ENCODE measurements at places on chromosomes 11 and 22. TPM values are rescaled to one million over a fixed set of nuclear protein-coding genes. Genes with fewer than 3 reads are reported as not detected.

Gene OR51B5
- polyA plus RNA-seq = not detected

Gene OR5B21
- polyA plus RNA-seq = not detected

Gene DPP3
- polyA plus RNA-seq = 20.0 TPM

Gene CARNS1
- polyA plus RNA-seq = 0.88 TPM

Gene GGTLC3
- not detected for polyA plus RNA-seq

Gene RIC3
- polyA plus RNA-seq = 13.1 TPM

Gene GPHA2
- 0.50 TPM for polyA plus RNA-seq

Gene MUC5AC
- 24.0 TPM for polyA plus RNA-seq

Gene DEPDC7
- polyA plus RNA-seq = 5.2 TPM

Gene TMPRSS13
- polyA plus RNA-seq = 0.19 TPM

Gene FAM83F
- 7.8 TPM for polyA plus RNA-seq

Gene ACR
- polyA plus RNA-seq = not detected

Gene MGAT3
- polyA plus RNA-seq = 1.1 TPM

Gene MMP27
- not detected for polyA plus RNA-seq

Gene P2RY2
- polyA plus RNA-seq = 4.7 TPM

Gene OR2AT4
- polyA plus RNA-seq = not detected

Gene TIGD3
- 0.25 TPM for polyA plus RNA-seq

Gene TMEM121B
- 0.12 TPM for polyA plus RNA-seq

Gene CTSF
- 15.0 TPM for polyA plus RNA-seq

Gene CNTN5
- polyA plus RNA-seq = 0.05 TPM

Gene OR5T3
- not detected for polyA plus RNA-seq

Gene CASP5
- polyA plus RNA-seq = 0.45 TPM

Gene EHF
- 19.4 TPM for polyA plus RNA-seq

Gene C11orf42
- polyA plus RNA-seq = not detected

Gene PDGFD
- 4.5 TPM for polyA plus RNA-seq

Gene OR52N4
- not detected for polyA plus RNA-seq

Gene GLYAT
- not detected for polyA plus RNA-seq

Gene SCN2B
- polyA plus RNA-seq = 0.23 TPM

Gene APOL3
- polyA plus RNA-seq = 13.9 TPM

Gene SPON1
- polyA plus RNA-seq = 14.2 TPM

Gene KLHDC7B
- polyA plus RNA-seq = 0.46 TPM

Gene SCARF2
- polyA plus RNA-seq = 1.6 TPM

Gene HORMAD2
- not detected for polyA plus RNA-seq

Gene NXPE2
- polyA plus RNA-seq = not detected

Gene OR5M3
- polyA plus RNA-seq = not detected

Gene DBX1
- not detected for polyA plus RNA-seq

Gene TRIM6
- 1.1 TPM for polyA plus RNA-seq

Gene OR5AS1
- not detected for polyA plus RNA-seq

Gene DAGLA
- 0.15 TPM for polyA plus RNA-seq

Gene ZP1
- polyA plus RNA-seq = 4.1 TPM

Gene TEF
- polyA plus RNA-seq = 6.7 TPM

Gene SF1
- polyA plus RNA-seq = 57.5 TPM

Gene OR8B8
- polyA plus RNA-seq = not detected

Gene NAALAD2
- 0.48 TPM for polyA plus RNA-seq

Gene GRK3
- 0.90 TPM for polyA plus RNA-seq

Gene DENND6B
- 5.5 TPM for polyA plus RNA-seq

Gene FAM181B
- polyA plus RNA-seq = not detected

Gene TCF20
- polyA plus RNA-seq = 11.0 TPM

Gene ARCN1
- polyA plus RNA-seq = 60.2 TPM

Gene SHANK3
- polyA plus RNA-seq = 5.4 TPM

Gene TMEM41B
- 12.9 TPM for polyA plus RNA-seq

Gene PHRF1
- polyA plus RNA-seq = 7.9 TPM

Gene SOX6
- 1.2 TPM for polyA plus RNA-seq

Gene CRYBB2
- polyA plus RNA-seq = not detected

Gene TRIM49
- polyA plus RNA-seq = not detected

Gene CST6
- polyA plus RNA-seq = 0.50 TPM
